ENCODE measurements at places on chromosomes 6 and 20.
A peak's percentile ranks its signal among the peaks of the same experiment; 100 is the strongest.

- no peak for DNase-seq
Observed at GRCh38 chr20:23266530-23267398, 83.8 kb upstream of the NXT1 start.

GRCh38 chr20:34199183-34199582 is 42.0 kb upstream of the ASIP start:
- DNase-seq, result no peak

DNA sequence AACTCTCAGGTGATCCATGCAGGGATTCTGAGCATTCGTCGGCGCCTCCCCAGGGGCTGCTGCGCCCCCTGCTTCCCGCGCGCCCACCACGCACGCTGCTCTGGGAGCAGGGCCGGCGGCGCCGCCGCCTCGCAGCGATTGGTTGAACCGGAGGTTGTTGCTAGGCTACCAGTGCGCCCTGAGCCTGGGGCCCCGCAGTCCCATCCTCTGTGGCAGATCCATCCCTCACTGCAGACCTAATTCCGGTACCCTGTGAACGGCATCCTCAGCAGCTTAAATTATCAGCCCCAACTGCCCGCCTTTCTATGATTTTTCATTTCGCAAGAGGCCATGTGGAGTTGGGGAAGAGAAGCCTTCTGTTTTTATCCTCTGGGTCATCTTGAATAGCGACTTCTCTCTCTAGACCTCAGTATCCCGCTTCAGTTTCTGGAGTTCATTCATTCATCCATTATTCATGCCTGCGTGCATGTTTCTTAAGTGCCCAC is 15.4 kb downstream of the PNPLA1 start:
- no peak for DNase-seq

- DNase-seq, result no peak
Observed at GRCh38 chr6:151242420-151242861, 2.7 kb downstream of the AKAP12 start.

DNA sequence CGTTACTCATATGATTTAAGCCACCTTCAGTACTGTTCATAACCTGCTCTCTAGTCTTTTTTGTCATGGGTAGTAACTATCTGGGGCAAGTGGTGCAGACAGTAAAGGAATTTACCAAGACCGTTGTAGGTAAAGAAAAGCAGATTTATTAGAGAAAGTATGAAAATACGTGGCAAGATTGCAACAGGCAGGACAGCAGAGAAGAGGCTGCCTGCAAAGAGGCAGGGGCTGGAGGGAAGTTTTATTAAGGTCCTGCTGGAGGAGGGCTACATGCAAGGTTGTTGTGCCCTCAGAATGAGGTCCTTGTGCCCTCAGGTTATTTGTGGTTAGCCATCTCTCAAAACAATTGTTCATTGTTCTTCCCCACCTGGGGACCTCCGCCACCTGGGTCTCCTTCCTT is 444.3 kb downstream of the BCKDHB start:
- no peak for DNase-seq

- DNase-seq, result no peak
Observed at GRCh38 chr6:3895312-3895653, 46.1 kb downstream of the FAM50B start.

GRCh38 chr20:4081421-4081820 is 66.1 kb upstream of the RNF24 start:
- DNase-seq, result peak; percentile 58

- peak; percentile 73 for DNase-seq
Observed at GRCh38 chr6:78487401-78487800, 379.9 kb upstream of the IRAK1BP1 start.

GRCh38 chr20:35866418-35867202 is 87.7 kb downstream of the SCAND1 start:
- DNase-seq, result peak; percentile 47

DNA sequence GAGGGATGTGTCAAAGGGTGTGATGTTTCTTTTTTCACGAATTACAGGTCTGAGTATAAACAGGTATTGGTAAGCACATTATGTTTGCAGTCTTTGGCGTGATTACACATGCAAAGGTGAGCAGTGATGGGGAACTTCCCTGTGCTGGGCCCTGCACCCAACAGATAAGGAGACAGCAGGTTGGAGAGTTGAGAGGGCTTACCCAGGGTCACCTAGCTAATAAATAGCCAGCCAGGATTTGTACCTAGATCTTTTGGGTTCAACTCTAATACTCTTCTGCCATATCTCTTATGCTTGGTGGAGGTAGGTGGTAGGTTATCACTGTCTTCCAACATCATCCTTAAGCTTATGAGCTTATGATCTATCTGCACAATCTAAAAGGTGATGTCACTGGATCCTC is 46.5 kb downstream of the AFG1L start:
- no peak for DNase-seq

DNA sequence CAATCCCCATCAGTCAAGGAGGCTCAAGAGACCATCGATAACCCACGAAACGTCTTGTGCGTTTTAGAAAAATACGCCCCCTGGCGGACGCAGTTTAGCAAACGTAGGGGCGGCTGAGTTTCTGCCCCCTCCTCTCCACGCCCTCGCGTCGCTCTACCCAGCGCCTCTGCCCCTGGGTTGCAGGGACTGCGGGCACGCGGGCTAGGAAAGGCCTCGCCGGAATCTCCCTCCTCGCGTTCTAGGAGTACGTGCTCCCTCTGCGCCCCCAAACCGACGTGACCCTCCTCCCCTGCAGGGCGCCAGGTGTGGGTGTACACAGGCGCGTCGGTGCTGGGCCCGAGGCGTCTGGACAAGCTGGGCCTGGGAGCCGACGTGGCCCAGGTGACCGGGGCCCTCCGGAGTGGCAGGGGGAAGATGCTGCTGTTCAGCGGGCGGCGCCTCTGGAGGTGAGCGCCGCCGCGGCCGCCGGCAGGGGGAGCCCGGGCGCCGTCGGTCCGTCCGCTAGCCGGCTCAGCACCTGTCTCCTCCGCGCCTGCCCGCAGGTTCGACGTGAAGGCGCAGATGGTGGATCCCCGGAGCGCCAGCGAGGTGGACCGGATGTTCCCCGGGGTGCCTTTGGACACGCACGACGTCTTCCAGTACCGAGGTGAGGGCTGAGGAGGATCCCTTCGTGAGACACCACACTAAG is 5.3 kb downstream of the MMP9 start:
- DNase-seq, result peak; percentile 33

DNA sequence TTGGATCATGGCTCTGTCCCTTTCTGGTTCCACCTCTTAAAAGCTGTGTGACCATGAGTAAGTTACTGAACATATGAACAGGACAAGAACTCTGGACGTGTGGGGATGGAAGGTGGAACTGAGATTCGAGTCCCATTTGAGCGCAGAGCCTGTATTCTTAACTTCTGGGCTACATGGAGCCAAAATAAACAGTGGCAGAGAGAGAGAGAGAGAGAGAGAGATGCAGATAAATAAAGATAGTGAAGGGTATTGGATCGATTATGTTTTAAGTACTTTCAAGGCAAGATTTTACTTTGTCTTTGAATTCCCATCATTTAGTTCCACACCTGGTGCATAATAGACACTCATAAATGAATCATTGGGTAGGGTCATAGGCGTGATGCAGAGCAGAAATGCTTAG is 39.7 kb downstream of the SLC35D3 start:
- DNase-seq, result no peak

GRCh38 chr20:10427060-10427692 is 6.8 kb downstream of the MKKS start:
- peak; percentile 66 for DNase-seq

- peak; percentile 67 for DNase-seq
Observed at GRCh38 chr6:155315516-155315871, 1.2 kb upstream of the TFB1M start.

- DNase-seq, result peak; percentile 88
Observed at GRCh38 chr6:27791182-27791943, 120.8 kb downstream of the OR2B2 start.

DNA sequence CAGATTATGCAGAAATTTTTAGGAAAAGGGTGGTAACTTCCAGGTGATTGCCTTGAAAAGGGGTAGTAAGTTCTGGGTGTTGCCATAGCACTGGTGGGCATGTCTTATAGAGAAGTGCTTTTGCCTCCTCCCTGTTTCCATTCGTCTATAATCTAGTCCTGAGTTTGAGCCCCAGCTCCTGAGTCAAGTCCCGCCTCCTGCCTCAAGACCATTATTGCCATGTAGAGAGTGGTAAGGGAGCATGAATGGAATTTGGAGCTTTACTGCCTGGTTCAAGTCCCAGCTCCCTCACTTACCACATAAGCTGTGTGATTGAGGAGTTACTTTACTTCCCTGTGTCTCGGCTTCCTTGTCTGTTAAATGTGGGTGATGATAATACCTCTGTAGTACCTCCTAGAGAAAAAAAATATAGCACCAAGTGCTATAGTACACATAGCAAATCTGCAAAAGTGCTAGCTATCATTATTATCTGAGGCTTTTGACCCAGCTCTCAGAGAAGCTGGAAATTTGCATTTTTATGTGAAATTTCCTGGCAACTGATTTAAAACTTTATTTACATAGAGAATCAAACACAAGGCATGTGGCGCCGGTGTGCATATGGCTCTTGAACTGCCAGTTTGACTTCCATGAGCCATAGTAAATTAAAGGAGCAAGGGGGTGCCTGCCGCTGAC is 36.0 kb downstream of the TGM6 start:
- DNase-seq, result no peak

DNA sequence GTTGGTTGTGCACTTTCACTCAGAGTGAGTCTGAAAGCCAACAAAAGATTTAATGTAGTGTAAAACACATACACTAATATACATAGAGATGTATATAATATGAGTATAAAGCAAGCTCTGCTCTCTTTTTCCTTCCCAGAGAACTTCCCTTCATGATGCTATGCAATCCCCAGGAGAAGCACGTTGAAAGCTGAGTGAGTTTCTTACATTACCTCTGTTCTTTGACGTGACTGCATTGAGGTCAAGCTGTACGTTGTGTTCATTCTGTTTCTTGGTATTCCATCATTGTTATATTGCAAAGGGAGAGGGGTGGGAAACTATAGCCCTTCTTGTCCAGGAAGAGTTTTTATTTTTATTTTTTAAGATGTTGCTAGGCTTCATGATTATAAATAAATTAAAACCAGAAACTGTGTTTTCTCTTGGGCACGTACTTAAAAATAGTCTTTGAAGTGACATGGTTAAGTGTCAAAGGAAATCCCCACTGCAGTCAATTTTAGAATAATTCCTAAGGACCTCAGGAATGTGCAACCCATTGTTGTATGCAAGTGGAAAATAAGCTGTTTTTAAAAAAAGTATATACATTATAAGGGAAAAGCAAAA is 651.0 kb downstream of the CD109 start:
- DNase-seq, result no peak

GRCh38 chr6:40779409-40779808 is 192.2 kb upstream of the LRFN2 start:
- peak; percentile 7 for DNase-seq

GRCh38 chr20:24768713-24769601 is 180.1 kb upstream of the CST7 start:
- peak; percentile 7 for DNase-seq

GRCh38 chr20:33192912-33193501 is 24.1 kb upstream of the BPIFA3 start:
- no peak for DNase-seq

GRCh38 chr6:22302838-22303237 is 6.0 kb upstream of the PRL start:
- DNase-seq, result peak; percentile 20

GRCh38 chr20:57559289-57559634 is 1.6 kb upstream of the PCK1 start:
- no peak for DNase-seq

DNA sequence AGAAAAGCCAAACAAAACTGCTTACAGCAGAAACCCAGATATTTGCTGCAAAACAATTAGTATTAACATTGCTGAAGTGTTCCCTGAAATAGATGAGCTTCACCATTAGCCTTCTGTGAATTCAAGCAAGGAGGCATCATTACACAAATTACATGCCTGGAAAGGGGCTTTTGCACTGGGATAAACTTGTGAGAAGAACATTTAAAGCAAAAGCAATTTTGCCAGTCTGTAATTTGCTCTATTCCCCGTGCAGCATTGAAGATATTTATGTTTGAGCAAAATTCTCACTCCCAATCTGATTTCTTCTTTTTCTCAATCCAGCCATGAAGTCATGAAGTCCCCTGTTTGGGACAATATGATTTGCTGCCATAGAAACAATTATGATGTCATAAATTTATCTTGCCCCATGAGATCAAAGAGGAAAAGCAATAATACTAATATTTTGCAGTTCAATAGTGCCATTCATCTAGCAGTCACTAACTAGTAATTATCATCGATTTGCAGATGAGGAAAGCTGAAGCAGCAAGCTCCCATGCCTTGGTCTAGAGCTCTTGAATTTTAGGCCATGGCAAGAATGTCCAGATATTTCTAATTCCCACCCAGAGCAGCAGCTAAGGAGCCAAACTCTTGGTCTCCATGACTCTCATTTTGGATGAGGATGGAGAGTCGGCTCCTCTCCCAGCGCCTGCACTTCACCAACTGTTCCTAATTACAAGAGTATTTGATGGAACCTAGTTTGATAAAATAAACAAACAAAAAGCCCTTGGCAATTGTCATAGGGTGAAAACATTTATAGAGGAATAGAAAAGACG is 49.5 kb upstream of the CCN6 start:
- DNase-seq, result no peak

GRCh38 chr6:53447865-53448264 is 97.0 kb downstream of the GCLC start:
- DNase-seq, result no peak

DNA sequence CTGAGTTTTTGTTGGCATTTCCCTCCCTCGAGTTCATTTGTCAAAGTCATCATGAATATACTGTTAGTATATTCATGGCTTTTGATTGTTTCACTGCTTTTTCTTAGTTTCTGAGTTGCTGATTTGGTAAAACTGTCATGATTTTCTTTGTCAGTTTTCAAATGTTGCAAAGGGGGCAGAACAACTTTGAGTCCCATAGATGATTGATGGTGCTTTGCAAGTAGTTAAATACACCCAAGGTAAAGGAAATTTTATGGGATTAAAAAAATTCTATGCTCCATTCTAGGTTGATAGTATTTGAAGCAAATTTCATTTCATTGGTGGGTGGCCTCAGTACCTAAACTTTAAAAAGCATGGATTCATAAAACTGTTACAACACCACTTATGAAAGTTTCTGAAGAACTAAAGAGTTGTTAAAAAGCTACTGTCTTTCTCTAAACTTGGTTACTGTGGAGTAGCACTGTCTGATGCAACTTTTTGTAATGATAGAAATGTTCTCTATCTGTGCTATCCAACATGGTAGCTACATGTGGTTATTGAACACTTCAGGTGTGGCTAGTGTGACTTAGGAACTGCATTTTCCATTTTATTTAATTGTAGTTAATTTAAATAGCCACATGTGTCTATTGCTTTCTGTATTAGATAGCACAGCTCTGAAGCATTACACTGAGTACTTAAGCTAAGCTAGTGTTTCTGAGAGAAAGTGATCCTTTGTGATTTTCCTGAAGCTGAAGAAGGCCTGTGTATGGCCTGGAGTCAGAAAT is 153.6 kb downstream of the ZFAND3 start:
- DNase-seq, result no peak

- peak; percentile 89 for DNase-seq
Observed at GRCh38 chr6:108560463-108561308, at the start of gene FOXO3. Gene FOXO3, plus strand, starts transcription at chr6:108560917. Its CDS starts 292 bp downstream, at chr6:108561209.

Measured in iris pigment epithelial cell (primary cell).